Tibial artery (tissue), 4 donors: ENCODE measurements at places on chromosomes 7 and 10.

DNA sequence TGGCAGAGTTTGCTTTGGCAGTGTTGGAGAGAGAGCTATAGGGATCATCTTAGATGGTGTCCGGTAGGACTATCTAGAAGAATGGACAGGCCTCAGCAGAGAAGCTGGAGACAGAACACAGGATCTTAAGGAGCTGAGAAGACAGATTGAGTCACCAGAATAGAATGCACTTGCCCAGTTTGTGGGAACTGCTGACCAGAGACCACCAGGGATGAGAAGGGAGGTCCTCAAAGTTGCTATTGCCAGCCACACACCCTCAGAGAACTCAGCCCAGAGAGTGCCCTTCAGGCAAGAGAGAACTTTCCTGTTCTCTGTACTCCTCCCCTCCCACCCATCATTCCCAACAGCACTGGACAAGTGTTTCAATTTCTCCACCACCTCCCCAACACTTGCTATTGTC lies 25.3 kb upstream of the GALNT11 start:
- no peak for DNase-seq

GRCh38 chr10:22338185-22338900 lies 7.0 kb upstream of the SPAG6 start:
- no peak for DNase-seq

DNA sequence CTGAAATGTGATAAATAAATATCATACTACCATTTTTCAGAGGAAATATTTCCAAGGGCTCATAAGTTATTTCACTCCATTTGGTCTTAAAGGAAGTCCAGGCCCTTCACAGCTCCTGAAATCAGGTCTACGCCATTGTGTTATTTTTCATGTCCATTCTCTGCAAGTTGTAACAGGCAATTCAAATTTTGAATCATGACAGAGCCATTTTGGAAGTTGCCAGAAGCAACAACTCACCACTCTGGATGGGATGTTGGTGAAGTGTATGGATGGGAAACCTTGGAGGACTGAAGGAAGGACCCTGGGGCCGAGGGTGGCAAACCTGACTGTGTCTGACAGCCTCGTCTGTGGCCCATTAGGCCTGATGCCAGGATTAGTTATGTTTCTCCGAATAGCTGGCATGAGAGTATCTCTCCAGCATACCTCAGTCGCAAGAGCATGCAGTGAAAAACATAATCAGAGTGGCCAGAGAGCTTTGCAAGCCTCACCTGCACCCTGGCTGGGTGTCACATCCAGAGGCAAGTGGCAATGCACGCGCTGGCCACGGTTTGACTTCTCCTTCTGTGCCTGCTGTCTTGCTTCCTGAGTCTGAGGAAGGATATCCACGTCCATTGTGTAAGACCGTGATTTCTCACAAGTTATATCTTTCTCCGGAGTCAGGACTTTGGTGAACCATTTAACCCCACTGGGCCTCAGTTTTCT lies 87.1 kb downstream of the NRP1 start:
- peak; percentile 39 for DNase-seq

GRCh38 chr10:127744956-127745355 lies 8.0 kb downstream of the FOXI2 start:
- DNase-seq = no peak

DNA sequence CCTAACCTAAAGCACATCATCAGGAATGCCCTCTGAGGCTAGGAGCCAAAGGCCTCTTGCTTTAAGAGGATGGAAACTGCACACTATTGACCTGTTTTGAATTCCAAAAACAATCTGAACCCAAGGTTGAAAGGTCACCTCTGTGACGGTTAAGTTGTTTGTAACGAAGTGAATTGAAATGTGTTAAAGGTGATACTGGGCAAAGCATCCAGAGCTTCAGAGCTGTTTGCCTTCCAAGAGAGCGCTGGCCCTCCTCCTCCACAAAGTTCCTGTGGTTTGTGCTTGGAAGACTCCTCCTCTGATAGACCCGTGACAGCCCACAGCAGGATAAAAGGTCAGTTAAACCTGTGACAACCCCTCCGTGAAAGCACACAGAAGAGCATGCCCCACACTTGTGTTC lies 133.7 kb upstream of the CTTNBP2 start:
- no peak for DNase-seq

- no peak for DNase-seq
These were observed 7.2 kb downstream of the RGS10 start for GRCh38 chr10:119535305-119535704.

GRCh38 chr10:57624856-57625592 lies 642.7 kb downstream of the IPMK start:
- no peak for DNase-seq
